Stimulated activated CD4-positive, alpha-beta T cell treated with anti-CD3 and anti-CD28 coated beads, Interleukin-4, amount 100 ng/mL, for 48 hours (primary cell): ENCODE measurements at places on chromosomes 2 and 18.

DNA sequence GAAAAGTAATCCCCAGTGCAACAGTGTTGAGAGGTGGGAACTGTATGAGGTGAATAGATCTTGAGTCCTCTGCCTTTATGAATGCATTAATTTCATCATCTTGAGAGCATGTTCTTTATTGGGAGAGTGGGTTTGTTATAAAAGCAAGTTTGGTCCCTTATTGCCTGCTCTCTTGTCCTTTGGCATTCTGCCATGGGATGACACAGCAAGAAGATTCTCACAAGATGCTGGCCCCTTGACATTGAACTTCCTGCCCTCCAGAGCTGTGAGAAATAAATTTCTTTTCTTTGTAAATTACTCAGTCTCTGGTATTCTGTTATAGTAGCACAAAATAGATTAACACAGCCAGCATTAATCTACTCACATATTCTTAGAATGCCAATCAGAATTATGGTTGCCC lies 108.6 kb downstream of the EHBP1 start:
- no peak for DNase-seq

GRCh38 chr2:203972066-203972465 lies 35.5 kb downstream of the ICOS start:
- DNase-seq = no peak

DNA sequence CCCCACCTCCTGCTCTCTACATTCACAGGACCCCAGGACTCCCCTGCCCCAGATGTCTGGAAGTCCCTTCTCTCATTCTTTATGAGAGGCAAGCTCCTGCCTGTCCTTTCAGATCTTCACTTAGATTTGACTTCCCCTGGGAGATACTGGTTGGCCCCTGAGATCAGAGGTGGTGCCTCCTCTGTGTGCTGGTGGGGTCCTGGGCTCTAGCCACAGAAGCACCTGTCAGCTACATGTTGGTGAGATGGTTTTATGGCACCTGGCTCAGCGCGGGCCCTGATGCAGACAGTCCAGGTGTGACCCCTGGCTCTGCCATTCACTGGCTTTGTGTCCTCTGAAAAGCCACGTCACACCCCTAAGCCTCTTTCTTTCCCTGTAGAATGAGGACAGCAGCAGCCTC lies 369.6 kb upstream of the ID2 start:
- no peak for DNase-seq

GRCh38 chr2:238945433-238946150 lies 97.7 kb downstream of the TWIST2 start:
- peak; percentile 5 for DNase-seq

DNA sequence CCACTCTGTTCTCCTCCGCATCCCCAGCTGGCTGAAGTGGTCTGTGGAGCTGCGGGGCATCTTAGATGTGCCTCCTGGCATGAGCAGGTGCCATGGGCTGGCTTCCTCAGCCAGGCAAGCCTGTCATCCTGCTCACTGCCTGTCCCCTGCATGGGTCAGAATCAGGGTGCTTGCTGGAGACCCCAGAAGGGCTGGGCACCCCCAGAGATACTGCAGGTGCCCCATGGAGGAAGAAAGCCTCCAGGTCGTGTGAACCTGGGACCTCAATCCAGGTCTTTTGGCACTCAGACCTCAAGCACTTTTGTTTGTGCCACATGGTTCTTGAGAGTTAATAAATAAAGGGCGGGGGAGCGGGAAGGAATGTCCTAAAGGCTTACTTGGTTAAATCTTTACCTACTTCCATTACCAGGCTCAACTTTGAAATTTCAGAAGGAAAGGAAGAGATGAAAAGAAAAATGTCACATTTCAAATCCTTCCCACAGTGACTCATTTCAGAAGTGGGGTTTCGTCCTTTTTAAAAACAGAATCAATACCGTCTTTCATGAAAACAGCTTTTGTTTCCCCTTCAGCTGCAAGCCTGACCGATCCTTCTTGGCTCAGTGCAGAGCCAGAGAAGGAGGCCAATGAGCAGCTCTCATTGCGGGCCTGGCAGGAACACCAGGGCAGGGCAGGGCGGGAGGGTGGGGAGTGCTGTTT lies 69.9 kb downstream of the RHOB start:
- DNase-seq = no peak

GRCh38 chr2:120257522-120257921 lies 4.9 kb downstream of the RALB start:
- no peak for DNase-seq

DNA sequence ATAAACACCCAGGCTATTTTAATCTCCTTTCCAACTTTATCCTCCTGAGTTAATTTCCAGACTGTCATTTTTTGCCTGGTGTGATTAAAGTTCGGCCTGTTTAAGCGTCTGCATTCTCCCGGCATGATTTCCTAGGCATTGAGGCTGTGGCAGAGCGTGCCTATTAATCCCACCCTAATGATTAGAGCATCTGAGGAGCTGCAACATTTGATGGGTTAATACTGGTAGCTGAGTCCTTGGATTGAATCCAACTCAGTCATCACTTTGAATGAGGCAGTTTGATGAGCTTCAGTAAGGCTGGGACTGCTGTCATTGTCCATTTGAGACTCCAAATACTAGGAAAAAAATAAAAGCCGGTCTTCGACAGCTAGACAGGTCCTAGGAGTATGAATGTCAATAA lies 882.5 kb downstream of the SLC4A3 start:
- no peak for DNase-seq
